ENCODE measurements at places on chromosomes 3 and 15.

DNA sequence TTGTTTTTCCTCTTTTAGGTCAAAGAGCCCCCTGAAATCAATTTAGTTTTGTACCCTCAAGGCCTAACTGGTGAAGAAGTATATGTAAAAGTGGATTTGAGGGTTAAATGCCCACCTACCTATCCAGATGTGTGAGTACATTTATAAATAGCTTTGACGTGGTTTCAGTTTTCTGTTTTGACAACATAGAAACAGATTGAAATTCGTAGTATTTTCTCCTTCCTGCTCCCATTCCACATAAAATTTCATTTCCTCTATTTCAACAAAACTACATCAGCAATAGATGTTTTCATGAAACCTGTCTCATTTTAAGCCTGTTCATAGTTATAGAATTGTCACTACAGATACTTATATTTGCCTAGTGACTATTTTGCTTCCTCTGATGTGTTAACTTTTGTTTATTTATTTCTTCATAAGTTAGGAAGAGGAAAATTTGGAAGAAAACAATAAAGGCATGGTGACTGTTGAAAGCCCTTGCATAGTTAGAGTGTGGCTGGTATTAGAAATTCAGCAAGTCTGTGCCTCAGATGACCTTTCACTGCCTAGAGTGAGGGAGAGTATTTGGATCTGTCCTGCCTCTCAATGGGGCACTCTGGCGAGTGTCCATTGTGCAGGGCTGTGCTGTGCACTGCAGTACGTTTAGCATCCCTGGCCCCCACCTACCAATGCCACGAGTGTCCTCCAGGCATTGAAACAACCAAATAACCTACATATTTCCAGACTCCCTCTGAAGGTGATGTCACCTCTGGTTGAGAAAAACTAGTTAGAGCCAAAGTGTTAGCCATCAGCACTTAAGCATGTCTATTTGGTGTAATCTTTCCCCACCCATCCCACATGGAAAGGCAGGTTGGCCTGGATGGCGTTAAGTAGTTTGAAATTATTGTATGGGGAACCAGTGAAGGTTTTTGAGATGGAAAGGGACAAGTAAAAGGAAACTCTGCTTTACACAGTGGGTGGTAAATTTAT lies 5.9 kb downstream of the EIF2AK4 start:
- no peak for DNase-seq

DNA sequence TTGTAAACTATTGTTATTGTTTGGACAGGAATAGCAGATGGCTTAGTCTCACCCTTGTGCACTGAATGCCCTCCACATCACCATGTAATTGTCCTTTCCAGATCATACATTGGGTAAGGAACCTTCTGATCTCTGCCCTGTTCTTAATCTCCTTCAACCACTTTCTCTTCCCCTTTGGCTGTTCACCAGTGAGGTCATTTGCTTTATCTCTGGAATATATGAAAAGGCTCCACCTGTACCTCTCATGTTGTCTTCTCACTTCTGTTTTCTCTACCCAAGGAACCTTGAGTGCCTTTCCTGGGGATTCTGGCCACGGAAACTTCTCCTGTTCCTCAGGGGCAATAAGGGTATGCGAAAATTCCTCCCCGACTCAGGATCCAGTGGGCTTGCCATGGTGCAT lies 28.5 kb downstream of the MCTP2 start:
- DNase-seq = no peak

DNA sequence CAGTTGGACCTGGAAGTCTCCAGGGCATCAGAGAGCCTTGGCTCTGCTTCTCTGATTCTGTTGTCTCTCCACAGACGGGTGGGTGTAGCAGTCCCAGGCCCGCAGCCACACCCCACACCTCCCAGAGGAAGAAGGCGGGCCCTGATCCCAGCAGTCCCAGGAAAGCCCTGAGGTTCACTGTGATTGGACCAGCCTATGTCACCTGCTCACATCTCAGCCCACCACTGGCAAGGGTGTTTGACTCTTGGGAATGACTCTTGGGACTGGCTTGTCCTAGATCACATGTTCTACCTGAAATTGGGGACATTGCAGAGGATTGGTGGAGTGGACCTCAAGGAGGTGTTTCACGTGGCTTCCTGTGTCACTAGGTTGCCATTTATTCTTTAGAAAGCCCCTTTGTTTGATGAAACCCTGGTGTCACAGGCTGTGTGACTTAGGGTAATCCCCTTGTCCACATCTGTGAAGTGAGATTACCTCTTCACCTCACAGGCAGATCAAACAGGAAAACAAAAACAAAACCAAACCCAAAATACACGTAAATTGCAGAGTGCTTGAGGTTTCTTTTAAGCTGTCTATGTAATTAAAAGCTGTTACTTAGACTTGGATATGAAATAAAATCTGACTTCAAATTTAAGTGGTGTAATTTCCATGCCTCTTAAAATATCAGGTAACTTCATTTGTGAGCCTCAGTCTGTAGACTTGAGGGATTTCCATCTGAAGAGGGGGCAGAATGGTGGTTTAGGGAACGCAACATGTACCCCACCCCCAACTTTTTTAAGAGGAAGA lies 26.7 kb downstream of the FLNB start:
- peak; percentile 87 for DNase-seq

DNA sequence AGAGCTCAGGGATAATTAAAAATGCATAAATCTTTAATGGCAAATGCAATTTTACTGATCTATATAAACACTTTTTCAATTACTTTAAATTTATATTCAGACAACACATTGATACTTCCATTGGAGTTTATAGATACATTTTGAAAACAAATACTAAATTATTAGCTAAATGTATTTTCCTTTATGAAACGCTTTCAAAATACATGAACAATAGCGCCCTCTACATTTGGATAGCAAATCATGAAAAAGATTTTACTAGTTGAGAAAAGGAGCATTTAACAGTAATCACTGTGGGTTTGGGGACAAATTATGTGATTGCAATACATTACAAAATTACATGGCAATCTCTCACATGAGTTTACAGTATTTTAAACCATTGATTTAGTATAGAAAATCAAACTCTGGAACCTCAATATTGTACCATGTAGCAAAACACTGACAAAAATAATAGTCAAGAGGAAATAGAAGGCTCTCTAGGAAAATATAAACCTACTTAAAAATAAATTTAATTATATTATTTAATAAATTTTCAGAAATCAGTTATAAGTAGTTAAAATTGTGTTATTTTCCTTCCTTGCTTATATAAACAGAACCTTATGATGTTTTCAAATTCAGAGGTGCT lies 207.9 kb downstream of the ZIC1 start:
- no peak for DNase-seq

DNA sequence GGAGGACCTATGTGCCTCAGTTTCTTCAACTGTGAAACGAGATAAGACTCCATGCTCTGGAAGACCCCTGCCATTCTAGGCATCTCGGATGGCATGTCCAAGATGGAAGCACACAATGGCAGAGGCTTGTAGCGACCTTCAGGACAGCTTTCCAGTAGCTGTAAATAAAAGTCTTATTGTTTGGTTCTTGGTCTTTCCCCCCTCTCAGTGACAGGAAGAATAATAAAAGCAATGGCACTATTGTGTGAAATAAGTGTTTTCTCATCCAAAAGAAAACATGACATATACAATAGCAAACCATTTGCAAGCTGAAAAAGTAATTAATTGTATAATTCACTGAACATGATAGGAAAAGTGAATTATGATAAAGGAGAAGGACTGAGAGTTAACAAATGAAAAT lies 32.5 kb upstream of the CD47 start:
- DNase-seq = no peak

All from GM13977 (cell line).